Brain microvascular endothelial cell (primary cell): ENCODE measurements at places on chromosomes 6 and 20.

DNA sequence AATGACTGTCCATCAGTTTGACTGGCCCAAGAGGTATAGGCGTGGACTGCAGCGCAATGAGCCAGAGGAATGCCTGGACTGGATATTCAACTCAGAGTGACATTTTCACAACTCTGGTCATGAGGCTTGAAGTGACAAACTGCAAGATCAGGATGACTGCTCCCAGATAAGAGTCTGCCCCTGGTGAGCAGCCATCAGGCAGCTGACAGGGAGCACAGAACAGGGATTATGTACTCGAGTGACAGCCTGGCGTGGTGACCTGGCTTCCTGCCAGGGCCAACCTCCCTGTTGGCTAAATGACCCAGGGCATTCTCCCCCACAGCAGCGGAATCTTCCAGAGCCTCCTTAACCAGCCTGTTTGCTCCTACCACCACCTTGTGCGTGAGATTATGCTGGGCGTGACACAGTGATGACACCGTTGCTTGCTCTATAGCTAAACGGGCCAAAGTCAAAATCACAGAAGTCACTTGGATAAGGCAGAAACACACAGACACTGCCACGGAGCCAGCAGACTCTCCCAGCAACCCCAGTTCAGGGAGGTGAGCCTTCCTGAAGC, 209.1 kb upstream of the JARID2 start:
- DNase-seq: no peak

DNA sequence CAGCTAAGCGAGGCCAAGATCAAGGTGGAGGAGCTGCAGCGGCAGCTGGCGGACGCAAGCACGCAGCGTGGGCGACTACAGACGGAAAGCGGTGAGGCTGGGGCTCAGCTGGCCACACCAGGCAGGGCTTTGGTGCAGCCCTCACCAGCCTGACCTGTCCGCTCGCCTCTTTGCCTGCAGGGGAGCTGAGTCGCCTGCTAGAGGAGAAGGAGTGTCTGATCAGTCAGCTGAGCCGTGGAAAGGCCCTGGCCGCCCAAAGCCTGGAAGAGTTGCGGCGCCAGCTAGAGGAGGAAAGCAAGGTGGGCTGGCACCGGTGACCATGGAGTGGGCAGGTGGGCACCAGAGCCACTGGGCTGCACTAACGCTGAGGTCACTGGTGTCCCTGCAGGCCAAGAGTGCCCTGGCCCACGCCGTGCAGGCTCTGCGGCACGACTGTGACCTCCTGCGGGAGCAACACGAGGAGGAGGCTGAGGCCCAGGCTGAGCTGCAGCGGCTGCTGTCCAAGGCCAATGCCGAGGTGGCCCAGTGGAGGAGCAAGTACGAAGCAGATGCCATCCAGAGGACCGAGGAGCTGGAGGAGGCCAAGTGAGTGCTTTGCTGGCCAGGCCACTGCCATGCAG, 42.8 kb downstream of the MYH7B start:
- DNase-seq: no peak

DNA sequence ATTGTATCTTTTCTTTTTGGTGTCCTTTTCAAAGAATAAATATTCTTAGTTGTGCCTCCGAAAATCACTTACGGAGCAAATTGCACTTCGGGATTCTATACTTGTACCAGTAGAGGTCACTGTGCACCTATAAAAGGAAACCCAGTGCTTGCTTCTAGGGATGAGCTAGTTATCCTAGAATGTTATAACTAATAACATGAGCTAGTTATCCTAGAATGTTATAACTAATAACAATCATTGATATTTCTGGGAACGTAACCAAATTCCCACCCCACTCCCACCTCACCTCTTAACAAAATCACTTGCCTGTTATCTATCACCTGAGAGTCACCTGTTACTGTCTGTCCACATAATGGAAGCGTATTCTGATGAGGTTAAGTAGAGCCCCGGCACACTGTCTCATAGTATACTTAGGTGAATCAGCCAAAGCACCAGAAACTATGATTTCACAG, 126.9 kb upstream of the TIAM2 start:
- DNase-seq: peak; percentile 48

DNA sequence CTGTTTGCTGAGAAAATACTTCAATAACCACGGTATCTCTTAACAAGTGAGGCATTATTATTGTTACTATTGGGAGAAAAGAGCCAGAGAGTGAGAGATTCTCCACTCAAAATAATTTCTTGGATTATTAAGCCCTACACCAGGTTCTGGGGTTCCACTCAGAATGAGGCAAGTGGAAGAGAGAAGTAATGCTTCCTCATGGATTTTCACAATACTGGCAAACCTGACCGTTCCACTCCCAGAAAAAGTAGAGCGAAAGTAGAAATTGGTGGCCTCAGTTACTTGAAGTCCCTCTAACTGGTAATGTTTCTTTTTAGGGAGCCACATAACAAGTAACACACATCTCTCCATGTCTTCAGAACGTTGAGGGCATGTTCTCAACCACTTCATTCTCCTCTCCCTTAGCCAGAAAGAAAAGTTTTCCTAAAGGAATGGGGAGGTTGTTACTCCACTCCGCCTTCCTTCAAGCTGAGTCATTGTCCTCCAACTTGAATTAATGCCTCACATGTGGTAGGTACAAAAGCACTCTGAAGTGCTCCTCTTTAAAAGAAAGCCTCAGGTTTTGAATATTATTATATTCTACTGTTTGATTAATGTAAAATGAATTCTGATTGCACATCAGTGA, 1.9 kb downstream of the BAG2 start:
- DNase-seq: peak; percentile 48

DNA sequence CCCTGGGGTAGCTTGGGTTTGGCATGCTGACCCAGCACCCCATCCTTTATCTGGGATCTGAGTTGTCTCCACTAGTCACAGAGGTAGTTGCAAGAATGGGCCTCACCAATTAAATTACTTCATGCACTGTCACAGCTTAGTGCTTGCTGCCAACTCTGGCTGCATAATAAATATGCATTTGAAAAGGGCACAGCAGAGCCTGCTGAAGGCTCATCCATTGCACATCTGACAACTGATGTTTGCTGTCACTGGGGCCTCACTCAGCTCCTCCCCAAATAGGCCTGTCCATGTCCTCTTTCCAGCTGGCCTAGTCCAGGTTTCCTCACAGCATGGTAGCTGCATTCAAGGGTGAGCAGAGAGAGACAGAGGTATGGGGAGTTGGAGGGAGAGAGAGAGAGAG, 13.3 kb upstream of the NXT1 start:
- no peak for DNase-seq

GRCh38 chr6:168182366-168182765, 103.4 kb upstream of the FRMD1 start:
- DNase-seq: no peak
